Endothelial cell of umbilical vein (primary cell): ENCODE measurements at places on chromosomes 7 and 10. TPM values are rescaled to one million over a fixed set of nuclear protein-coding genes. Genes with fewer than 3 reads are reported as not detected.

AMZ1 gene
- not detected in 2 replicates for total RNA-seq

AGMO gene
- total RNA-seq = 0.40 and 1.2 TPM in 2 replicates

SEMA3E gene
- total RNA-seq = not detected in 2 replicates

MUC3A gene
- not detected in 2 replicates for total RNA-seq

APBB1IP gene
- not detected in 2 replicates for total RNA-seq

CNNM1 gene
- not detected in 2 replicates for total RNA-seq

NPC1L1 gene
- total RNA-seq = not detected in 2 replicates

ASZ1 gene
- not detected in 2 replicates for total RNA-seq

SRRM3 gene
- 4.8 and 5.4 TPM in 2 replicates for total RNA-seq

OR2A42 gene
- not detected in 2 replicates for total RNA-seq

C10orf95 gene
- total RNA-seq = not detected in 2 replicates

GDF2 gene
- not detected in 2 replicates for total RNA-seq

INMT gene
- total RNA-seq = not detected in 2 replicates

CYP26C1 gene
- 2.0 and 3.0 TPM in 2 replicates for total RNA-seq
